ENCODE measurements at places on chromosomes 5 and 9.

GRCh38 chr9:21902136-21902535 is 92.1 kb downstream of the CDKN2A start:
- DNase-seq: no peak

GRCh38 chr5:3036041-3036788 is 284.7 kb upstream of the IRX2 start:
- DNase-seq: no peak

DNA sequence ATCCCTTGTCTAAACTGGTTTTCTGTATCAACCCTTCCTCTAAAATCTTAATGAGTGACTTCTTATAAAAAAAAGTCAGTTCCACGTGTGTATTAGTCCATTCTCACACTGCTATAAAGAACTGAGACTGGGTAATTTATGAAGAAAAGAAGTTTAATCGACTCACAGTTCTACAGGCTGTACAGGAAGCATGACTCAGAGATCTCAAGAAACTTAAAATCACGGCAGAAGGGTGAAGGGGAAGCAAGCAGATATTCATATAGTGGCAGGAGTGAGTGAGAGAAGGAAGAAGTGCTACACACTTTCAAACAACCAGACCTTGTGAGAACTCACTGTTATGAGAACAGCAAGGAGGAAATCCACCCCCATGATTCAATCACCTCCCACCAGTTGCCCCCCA is 307.8 kb upstream of the ARRDC3 start:
- DNase-seq: no peak

DNA sequence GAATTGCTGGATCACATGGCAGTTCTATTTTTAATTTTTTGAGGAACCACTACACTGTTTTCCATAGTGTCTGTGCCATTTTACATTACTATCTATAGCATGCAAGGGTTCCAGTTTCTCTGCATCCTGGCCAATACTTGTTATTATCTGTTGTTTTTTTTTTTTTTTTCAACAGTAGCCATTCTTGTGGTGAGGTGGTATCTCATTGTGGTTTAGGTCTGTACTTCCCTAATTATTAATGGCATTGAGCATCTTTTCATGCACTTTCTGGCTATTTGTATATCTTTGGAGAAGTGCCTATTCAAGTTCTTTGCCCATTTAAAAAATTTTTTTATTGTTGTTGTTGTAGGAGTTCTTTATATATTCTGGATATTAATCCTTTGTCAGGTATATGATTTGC is 97.7 kb downstream of the GDNF start:
- no peak for DNase-seq

DNA sequence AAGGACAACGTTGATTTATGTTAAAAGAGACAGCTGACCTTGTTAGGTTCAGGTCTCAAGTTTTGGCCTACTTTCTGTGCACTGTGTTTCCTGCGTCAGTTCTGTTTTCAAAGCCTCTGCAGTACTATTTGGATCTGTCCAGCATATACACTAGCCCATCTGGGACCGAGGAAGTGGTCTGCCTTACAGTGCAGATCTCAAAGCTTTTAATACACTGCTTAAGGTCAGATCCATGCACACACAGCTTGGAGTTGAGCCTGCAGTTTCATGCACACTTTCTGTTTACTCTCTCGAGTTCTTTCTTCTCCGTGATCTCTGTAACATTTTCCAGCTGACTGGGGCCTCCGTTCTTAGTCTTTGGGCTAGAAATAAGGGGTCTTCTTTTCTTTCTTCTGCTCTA is 24.1 kb downstream of the CARTPT start:
- no peak for DNase-seq

- DNase-seq: no peak
Observed at GRCh38 chr5:82749461-82749820, 327.8 kb downstream of the TMEM167A start.

DNA sequence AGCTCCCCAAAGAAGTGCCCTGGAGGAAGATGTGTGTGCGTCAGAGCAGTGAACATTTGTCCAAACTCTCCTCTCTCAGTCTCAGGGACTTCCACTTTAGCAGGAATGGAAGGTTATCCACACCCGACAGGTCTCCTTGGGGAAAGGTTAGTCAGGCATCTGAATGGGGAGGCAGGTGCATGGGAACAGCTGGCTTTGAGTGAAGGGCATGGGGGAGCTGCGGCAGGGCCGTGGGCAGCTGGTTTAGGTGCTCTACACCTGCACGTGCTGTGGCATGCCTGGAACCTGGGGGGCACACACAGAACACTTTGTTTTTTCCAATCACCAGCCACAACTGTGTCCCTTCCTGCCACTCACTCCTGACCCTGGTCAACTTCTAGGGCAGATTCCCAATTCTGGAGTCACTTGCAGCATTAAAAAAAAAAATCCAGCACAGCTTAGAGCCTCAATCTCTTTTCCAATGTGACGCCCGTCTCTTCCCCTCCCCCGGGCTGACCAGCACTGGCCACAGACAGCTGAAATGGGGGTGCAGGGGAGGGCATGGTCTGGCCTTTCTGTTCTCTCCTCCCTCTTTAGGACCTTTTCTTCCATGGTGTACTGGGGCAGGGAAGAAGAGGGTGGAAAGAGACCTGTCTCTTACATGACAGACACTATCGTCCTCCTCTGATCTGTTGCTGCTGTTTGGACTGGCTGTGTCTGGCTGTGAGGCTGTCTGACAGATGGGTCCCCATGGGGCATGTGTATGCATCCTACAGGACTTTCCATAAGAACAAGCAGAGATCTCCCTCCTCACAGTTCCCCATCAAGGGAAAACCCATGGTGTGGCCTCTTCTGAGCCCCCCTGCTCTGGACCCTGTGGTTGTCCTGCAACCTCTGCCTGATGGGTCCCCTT is 9.5 kb upstream of the IL3 start:
- DNase-seq: no peak

DNA sequence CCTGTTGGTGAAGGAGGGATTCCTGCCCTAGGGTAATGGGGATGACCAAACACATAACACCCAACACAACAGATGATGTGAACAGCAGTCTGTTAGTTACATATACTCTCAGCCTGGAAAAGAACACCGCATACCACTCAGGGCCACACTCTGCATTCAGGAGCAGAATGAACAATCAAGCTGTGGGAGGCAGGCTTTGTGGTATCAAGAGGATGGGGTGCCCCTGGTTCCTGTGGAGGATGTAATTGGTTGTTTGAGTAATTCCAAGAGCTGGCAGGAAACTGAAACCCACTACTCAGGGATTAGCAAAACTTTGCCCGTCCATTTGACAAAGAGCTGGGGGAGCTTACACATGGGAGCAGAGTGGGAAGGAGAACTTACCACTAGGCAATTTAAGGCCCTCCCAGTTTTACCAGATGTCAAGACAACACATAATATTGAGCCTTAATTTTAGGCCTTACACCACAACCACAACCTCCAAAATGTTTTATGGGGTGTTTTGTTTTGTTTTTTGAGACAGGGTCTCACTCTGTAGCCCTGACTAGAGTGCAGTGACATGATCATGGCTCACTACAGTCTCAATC is 15.6 kb upstream of the PRKAA1 start:
- no peak for DNase-seq

- DNase-seq: no peak
Observed at GRCh38 chr5:150400316-150401075, 12.2 kb downstream of the CD74 start.

DNA sequence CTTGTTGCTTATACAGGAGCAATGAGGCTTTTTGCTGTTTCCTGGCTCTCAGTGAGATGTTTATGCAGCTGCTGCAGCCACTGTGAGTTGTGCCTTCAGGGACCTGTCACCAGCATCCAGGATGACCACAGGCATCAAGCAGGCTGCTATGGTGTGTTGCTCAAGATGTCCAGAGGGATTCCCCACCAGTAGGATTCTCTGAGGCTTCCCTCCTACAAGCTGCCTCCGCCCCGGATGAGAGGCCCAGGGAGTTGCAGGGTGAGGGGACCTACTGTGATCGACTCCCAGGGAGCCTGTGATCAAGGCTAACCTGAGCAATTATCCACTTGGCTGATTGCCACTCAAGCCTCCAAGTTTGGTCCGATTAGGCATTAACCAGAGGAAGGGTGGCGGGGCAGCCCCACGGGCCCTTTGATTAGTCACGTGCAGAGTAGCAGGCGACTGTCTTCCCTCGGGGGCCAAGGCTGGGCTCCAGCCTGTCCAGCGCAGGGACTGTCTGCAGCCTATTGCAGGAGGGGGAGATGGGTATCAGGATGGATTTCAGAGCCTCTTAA is 1.8 kb upstream of the FAT2 start:
- no peak for DNase-seq

- DNase-seq: no peak
Observed at GRCh38 chr5:102418531-102418930, 80.3 kb downstream of the SLCO6A1 start.

- DNase-seq: no peak
Observed at GRCh38 chr5:154761046-154761736, 6.0 kb downstream of the LARP1 start.

DNA sequence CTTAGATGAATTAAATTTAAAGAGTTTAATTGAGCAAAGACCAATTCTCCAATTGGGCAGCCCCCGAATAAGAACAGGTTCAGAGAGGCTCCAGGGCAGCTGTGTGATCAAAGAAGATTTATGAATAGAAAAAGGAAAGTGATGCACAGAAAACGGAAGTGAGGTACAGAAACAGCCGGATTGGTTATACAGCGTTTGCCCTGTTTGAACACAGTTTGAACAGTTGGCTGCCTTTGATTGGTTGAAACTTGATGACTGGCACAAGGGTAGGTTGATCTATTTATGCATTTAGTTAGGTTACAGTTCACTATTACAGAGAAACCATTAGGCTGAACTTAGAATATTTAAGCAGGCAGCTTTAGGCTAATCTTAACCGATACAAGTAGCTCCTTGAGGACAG is 29.5 kb downstream of the NIM1K start:
- no peak for DNase-seq

GRCh38 chr5:107469485-107470294 is 201.0 kb downstream of the EFNA5 start:
- peak; percentile 47 for DNase-seq

GRCh38 chr9:130149031-130149430 is 23.2 kb upstream of the NCS1 start:
- DNase-seq: no peak

GRCh38 chr5:74040065-74040551 is 414.1 kb downstream of the ARHGEF28 start:
- DNase-seq: peak; percentile 45

DNA sequence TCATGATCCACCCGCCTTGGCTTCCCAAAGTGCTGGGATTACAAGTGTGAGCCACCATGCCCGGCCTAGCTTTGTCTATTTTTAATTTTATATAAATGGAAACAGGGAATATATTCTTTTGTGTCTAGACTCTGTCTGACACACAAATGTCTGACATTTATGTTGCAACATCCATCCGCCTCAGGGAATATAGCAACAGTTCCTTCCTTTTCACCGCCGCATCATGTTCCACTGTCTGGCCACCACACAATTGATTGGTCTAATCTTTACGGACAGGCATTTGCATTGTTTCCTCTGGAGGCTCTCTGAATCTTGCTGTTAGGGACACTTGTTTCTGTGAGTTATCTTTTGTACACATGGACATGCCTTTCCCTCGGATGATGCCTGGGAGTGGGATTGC is 20.1 kb upstream of the TBC1D9B start:
- DNase-seq: no peak

- DNase-seq: no peak
Observed at GRCh38 chr9:1001838-1002237, 25.4 kb downstream of the DMRT3 start.

DNA sequence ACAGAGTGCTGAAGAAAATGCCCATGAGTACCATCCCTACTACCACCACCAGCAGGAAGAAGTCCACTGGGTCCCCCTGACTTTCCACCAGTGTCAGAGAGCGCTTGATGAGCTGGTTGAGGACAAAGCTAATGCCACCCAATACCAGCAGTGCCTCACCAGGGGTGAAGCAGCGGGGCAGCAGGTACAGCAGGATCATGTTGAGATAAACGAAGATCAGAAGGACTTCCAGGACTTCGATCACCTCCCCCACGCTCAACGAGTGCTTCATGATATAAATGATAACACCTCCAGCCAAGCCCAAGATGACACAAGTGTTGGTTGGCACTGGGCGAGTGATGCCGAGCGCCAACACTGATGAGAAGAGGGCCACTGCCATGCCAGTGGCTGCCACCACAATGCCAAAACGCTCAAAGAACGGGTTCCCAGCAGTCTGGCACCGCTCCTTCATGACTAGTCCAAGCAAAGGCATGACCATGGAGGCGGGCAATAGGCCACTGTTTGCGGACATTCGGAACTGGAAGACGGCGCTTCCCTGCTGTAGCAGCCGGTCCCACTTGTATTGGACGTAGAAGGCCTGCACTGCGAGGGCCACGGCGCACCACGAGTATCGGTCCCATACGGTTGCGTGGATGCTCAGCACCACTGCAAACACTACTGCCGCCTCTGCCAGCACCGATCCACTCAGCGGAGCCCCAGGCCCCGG is 679 bp downstream of the DOLK start:
- DNase-seq: peak; percentile 3

GRCh38 chr9:130128733-130129431 is 43.3 kb upstream of the NCS1 start:
- DNase-seq: no peak

GRCh38 chr5:149581192-149581861 is at the start of gene ARHGEF37:
Gene ARHGEF37 (plus strand): TSS chr5:149581498. CDS start chr5:149597770, 16,272 bp downstream.
- no peak for DNase-seq

- DNase-seq: no peak
Observed at GRCh38 chr9:121075251-121076036, 689 bp downstream of the CNTRL start.

DNA sequence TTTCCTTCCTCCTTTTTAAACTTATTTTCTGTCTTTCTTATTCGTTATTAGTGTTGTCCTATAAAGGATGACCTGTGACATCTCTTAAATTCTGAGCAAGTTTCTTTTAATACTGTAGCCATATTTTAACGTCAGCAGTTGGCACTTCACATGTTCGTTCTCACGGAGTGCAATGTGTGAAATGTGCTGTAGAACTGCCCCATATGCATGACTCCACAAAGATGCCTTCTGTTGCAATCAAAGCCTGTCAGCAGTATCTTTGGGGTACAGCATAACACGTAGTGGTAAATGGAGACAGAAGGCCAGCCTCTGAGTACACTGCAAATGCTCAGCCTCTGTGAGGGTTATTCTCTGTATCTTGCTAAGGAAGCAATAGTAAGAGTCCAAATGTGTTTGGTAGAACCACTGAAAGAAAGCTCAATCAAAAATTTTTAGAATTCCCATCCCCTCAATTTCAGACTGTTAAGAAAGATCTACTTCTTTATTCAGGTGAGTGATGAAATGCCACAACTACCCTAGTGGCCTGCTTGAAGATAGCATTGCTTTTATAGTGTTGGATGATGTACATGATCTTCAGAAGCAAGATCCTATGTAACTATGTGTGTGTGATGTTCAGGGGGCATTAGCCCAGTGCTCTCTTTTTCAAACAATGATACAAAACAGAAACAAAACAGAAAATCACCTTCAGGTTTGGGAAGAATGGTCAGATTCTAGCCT is 277.7 kb downstream of the TMEM167A start:
- no peak for DNase-seq

DNA sequence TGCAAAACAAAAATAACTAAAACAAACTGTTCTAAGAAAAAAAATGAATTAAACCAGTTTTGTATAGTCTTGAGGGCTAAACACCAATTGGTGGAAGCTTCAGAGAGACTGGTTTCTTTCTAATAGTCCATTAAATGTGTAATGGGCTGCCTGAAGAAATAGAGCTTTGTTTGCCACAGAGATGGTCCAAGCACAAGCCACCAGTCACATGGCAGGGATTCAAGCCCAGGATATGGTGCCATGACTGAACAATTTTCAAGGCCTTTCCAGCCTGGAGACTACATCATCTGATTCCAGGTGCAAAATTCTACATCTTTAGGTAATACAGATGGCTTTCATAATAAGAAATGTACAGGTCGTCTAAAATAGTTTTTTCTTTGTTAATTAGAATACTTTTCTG is 355.3 kb downstream of the NR2F1-AS1 start:
- no peak for DNase-seq

GRCh38 chr5:154568589-154568988 is 90.6 kb upstream of the HAND1 start:
- DNase-seq: no peak

All from GM04504 (cell line).